ENCODE measurements at places on chromosomes 6 and 20.

DNA sequence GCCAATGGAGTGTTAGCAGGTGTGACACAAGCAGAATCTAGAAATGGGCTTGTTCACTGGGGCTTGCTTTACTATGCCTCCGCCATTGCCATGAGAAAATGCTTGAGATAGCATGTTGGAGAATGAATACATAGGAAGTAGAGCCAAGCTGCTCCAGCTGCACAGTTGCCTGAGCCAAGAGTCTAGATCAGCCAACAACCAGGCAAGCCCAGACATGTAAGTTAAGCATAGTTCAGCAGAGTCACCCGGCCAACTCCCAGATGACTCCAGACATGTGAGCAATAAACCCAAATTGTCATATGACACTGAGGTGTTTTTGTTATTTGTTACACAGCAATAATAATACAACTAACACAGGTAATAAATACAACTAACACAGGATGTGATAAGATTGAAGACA lies 167.9 kb downstream of the HAO1 start:
- DNase-seq = no peak

DNA sequence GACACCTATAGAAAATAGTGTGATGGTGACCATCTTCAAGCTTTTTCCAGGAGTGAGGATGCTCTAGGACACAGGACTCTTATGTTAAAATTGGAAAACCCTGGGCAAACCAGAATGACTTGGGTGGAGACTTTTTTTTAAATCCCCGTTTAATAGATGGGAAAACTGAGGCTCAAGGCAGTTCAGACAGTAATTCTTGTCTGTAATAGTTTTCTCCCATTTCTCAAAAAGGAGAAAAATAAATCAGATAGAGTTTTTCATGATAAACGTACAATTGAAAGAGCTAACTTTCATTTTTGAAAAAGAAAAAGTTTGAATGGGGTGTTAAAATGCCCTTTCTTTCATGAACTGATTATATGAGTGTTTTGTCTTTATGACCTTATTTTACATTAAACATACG lies 6.8 kb downstream of the BCAS1 start:
- DNase-seq = no peak

DNA sequence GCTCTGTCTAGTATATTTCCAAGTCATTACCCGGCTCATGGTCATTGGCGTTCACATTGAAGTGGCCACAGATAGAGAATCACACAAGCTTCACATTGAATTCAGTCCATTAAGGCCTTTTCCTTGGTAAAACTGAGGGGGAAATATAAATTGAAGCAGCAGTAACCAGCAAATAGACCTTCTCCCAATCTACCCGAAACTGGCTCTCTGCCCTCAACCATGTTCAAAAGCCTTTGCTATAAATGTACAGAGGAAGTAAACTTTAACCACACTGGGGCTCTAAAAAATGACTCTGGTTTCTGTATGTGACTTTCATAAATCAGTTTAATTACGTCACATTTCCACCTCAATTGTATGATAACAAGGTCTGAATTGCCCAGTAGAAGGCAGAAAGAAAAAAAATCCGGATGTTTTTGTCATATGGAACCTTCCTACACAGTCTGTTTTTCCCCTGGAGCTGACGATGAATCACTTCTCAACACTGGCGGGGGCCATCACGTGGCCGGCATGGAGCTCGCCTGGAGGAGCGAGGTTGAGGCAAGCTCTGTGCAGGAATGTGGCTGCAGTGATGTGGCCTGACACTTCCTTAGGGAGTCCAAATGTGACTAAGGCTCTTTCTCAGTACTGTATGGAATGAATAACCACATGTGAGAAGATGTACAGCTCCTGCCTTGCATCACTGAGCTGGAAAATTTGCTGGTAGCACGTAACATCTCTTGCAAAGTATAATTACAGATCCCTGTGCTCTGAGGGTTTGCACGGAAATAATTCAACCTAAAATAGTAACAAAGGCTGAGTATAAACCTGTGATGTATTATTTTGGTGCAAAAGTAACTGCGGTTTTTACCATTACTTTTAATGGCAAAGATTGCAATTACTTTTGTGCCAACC lies 58.6 kb upstream of the SNX9 start:
- peak; percentile 85 for DNase-seq

- no peak for DNase-seq
Measured at GRCh38 chr6:26401389-26401986, 587 bp upstream of the BTN3A1 start.

GRCh38 chr6:22943327-22943726 lies 374.0 kb downstream of the HDGFL1 start:
- DNase-seq = no peak

DNA sequence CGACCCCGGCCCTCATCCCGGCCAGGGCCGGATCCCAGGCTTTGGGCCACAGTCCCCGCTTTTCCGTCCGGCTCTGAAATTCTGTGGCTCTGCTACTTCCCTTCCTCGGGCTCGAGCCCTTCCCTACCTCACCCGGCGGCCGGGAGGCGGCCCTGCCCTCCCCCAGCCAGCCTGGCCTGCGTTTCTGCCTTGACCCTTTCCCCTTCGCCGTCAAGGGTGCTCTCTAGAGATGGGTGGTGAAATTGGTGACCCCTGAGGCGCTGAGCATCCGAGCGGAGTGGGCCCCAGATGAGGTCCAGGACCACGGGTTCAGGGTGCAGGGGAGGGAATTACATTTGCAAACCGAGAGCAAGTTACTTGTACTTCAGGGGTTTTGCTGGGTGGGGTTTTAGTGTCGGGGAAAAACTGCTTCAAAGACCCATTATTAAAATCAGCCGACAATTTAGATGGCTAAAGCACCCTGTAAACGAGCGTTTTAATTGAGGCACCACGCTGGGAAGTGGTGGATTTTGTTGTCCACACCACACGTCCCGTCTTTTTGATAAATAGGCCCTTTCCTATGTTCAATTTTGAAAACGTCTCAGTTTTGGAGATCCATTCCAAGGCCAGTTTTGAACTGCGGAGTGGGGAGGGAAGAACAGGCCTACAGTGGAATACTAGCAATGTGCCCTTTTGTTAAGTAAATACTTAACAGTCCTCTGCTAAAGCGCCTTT lies 9.9 kb downstream of the TFAP2A start:
- DNase-seq = no peak

Measured in CD4-positive, alpha-beta T cell (primary cell).